Testis (tissue), 5 donors: ENCODE measurements at places on chromosomes 2 and 18.

DNA sequence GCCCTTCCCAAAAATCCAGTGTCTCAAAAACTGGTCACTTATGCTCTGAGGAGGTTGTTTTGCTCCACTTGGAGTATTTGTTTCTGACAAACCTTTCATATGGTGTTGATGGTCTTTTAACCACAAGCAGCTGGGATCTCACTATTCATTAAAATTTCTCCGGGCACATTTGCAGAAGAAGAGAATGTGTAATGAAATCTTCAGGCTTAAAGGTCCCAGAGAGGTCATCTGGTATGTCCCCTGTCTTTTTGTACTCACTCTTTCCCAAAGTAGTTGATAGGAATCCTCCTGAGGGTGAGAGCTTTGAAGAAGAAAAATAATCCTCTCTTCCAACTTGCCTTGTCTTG is 430.8 kb downstream of the SETBP1 start:
- DNase-seq = no peak

GRCh38 chr2:55282110-55282917 is 13.3 kb upstream of the MTIF2 start:
- peak; percentile 86 for DNase-seq

DNA sequence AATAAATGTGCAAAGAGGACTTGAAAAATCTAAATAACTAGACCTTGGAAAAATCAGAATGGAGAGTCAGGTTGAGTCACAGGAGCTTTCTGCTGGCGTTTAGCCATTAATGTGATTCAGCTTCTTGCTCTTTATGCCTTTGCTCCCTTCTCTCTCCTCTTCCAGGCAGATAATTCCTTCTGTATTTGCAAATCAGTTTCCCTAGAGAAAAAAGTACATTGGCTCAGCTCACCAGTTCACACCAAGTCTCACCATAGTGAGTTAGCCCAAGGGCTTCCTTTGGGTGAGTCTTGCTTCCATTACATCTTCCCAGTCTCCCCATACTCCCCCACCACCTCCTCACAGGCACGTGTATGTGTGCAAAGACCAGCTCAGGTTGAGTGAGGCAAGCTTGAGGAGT is 73.6 kb downstream of the CYBRD1 start:
- no peak for DNase-seq

- DNase-seq = no peak
Measured at GRCh38 chr2:165173215-165173614, 30.6 kb downstream of the SCN3A start.
